Nucleus accumbens (tissue), 56 donors: ENCODE measurements at places on chromosomes 4 and X.

- DNase-seq, result no peak
Measured at GRCh38 chr4:544386-545105, 31.5 kb downstream of the TMEM271 start.

GRCh38 chrX:149275836-149276235 lies 229.3 kb downstream of the IDS start:
- no peak for DNase-seq

- no peak for DNase-seq
Measured at GRCh38 chrX:108285356-108285755, 152.9 kb downstream of the COL4A6 start.

GRCh38 chr4:176262243-176262642 lies 6.8 kb downstream of the ASB5 start:
- no peak for DNase-seq

DNA sequence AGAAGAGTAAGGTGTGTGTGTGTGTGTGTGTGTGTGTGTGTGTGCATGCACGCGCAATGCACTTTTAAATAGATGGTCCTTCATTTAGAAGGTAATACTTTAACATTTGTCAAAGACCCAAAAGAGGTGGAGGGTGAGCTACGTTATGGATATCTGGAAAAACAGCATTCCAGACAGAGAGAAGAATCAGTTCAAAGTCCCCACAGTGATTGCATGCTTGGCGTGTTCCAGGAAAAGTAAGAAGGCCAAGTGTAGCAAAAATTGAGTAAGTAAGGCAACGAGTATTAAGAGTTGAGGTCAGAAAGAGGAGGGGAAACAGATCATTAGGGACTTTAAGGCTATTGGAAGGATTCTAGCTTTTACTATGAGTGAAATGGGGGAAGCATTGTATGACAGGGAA lies 21.9 kb upstream of the GABRE start:
- DNase-seq, result no peak

DNA sequence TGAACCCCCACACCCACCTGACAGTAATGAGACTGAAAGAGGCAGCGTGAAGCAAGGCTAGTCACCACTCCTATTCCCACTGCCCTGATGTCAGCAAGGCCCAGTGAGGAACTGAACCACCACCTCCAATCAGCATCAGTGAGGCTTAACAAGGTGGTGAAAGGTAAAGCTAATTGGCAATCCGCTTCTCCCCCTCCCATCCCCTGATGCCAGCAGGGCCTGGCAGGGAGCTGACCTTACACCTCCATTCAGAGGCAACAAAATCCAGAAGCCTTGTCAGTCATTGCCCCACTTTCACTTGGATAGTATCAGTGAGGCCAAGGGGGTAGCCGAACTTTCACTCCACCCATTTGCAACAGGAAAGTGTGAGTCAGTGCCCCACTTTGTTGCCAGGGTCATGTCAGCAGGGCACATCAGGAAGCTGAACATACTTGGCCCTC lies 60.8 kb downstream of the AWAT2 start:
- DNase-seq, result no peak

- no peak for DNase-seq
Measured at GRCh38 chr4:40789031-40789430, 39.3 kb downstream of the NSUN7 start.

GRCh38 chr4:104616401-104616820 lies 121.7 kb upstream of the CXXC4 start:
- no peak for DNase-seq

DNA sequence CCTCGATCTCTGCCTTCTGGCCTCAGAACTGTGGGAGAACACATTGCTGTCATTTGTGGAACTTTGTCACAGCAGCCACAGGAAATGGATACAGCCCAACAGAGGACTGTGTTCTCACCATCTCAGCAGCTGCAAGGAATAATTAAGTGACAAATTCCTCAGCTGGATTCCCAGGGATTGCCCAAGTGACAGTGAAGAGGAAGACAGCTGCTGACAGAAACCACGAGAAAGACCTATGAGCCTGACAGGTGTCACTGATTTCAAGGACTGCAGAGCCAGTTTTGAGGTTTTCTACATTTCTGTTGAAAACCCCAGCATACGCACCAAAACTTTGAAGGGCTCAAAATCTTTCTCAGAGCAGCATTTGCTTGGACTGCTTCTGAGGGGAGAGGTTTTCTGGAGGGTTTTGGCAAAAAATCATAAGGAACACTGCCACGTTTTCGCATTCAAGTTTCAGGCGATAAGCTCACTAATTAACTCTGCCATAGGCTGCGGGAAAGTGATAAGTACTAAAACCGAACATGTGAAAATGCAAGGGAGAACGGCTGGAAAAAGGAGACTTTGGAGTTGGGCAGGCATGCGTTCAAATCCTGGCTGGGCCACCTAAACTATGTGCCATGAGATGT lies 88.8 kb downstream of the DRD5 start:
- DNase-seq, result no peak

DNA sequence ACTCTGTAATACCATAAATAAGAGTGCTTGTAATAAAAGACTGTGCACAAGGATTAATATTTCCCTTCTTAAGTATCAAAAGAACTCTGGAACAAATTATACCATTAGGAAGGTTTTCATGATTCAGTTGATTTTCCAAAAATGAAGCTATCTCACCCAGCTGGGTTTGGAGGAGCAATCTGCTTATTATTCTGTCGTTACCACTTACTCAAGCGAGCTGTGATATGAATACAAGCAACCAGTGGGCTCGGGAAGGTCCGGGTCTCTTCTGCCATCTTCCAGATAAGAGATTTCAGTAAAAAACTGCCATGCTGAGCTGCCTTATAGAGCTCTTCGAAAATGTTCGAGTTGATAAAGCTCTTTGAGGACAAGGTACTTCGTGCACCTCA lies 15.3 kb downstream of the SMIM20 start:
- no peak for DNase-seq

GRCh38 chr4:184423003-184423686 lies 51.2 kb downstream of the IRF2 start:
- no peak for DNase-seq

- DNase-seq, result no peak
Measured at GRCh38 chrX:138709886-138710791, 1.4 kb downstream of the FGF13 start.

GRCh38 chr4:76177709-76178108 lies 29.5 kb upstream of the NUP54 start:
- no peak for DNase-seq

DNA sequence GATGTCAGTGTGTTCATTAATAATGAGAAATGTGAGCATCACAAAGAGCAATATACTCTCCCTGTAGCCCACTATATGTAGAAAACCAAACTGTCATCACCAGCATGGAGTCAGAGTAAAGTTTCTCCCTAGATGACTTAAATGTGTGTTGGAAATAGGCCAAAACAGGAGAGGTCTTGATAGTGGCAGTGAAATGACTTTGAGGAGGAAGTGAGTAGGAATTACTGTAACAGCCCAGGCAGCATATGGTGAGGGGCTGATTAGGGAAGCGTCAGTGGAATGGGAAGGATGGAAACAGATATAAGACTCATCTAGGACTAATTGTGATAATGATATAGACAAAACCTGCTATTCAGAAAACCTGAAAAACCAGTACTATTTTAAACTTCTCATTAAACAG lies 83.9 kb downstream of the ATXN3L start:
- DNase-seq, result no peak

GRCh38 chr4:172142281-172142741 lies 329.1 kb downstream of the GALNTL6 start:
- DNase-seq, result no peak

- DNase-seq, result no peak
Measured at GRCh38 chr4:71445811-71446210, 107.0 kb downstream of the SLC4A4 start.

- DNase-seq, result no peak
Measured at GRCh38 chr4:81573840-81574239, 102.1 kb upstream of the RASGEF1B start.

DNA sequence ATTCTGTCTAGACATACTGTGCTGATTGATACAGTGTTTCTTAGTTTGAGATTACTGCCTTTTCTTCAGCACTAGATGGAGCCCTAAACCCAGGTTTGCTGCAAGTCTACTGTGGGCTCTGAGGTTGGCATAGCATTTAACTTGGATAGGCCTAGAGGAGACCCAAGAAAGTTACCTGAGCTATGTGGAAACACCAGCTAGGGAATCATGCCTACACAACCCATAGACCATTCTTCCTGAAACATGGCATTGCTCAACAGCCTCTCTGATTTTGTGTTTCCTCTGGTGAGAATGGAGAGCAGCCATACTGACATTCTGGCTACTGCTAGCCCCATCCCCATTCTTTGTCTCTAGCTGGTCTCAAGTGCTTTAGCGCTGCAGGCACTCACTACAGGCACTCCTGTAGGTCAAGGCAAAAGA lies 287.7 kb upstream of the PCDH18 start:
- DNase-seq, result no peak

DNA sequence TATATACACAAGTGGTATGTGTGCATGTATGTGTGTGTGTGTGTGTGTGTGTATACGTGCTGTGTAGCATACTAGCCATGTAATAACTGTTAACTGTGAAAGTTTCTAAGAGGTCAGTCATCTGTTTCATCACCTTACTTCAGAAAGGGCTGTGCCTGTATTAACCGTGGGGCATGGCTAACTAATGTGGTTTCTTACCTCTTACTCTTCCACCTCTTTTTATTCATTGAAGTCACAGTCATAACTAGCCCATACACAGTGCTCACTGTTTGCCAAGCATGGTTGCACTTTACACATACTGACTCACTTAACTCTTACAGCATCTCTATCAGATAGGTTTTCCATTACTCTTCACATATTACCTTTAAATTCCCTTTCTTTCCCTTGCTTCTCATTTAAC lies 23.7 kb upstream of the LRAT start:
- DNase-seq, result no peak

GRCh38 chr4:153782581-153782980 lies 6.3 kb downstream of the SFRP2 start:
- no peak for DNase-seq

DNA sequence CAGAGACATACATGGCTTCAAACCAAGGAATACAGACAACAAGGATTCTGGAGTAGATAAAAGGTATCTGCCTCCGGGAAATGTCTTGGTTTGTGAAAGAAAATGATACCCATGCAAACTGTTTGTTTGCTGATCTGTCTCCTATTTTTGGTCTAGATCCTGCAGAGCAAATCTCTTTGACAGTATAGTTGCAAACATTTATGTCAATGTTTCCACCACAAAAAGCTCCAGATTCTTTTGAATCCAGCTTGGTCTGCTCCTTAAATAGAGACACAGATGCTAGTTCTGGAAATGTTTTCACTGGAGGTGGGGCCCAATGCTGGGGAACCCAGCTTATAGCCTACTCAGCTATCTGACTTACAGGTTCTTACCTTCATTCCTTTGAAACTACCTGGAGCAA lies 119.7 kb downstream of the ATG4A start:
- no peak for DNase-seq

- no peak for DNase-seq
Measured at GRCh38 chr4:6782846-6783110, 251 bp downstream of the KIAA0232 start.

- DNase-seq, result no peak
Measured at GRCh38 chrX:42952621-42953020, 174.7 kb upstream of the PPP1R2C start.

DNA sequence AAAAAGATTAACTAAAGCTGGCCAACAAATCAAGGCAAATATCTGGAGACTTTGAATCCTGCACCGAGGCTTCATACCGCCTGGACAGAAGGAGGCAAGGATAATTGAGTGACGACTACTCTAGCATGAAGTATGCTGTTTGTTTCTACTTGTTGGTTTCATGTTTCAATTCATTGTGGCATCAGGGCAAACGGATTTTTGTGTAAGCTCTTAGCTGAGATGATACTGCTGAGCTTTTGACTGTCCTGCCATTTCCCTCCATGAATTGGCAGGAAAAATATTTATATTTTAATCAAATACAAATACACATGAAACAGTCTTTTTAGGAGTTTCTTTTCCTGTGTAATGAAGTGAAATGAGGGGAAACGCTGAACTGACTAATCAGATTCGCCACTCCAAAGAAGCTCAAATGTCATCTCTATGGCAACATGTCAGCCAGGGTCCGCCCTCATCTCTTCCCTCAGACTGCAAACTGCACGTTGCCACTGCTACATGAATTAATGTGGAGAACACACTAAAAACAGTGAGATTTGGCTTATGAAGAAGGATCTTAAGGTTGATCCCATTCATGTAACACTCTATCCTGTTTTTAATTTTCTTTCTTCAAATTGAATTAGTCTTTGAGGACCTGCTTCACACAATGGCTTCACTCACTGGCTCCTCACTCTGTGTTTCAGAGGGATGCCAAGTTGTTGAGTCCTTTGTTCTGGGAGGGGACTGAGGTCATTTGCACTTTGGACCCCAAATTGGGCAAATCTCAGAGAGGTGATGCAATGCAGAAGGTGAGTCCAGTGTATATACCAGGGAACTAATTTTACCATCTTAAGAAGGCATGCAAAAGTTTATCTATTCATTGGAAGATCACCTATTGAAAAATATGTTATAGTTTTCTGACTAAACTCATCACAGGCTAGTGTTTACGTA lies 149.6 kb upstream of the MID1 start:
- no peak for DNase-seq
